ENCODE measurements at places on chromosomes 7 and 10.

DNA sequence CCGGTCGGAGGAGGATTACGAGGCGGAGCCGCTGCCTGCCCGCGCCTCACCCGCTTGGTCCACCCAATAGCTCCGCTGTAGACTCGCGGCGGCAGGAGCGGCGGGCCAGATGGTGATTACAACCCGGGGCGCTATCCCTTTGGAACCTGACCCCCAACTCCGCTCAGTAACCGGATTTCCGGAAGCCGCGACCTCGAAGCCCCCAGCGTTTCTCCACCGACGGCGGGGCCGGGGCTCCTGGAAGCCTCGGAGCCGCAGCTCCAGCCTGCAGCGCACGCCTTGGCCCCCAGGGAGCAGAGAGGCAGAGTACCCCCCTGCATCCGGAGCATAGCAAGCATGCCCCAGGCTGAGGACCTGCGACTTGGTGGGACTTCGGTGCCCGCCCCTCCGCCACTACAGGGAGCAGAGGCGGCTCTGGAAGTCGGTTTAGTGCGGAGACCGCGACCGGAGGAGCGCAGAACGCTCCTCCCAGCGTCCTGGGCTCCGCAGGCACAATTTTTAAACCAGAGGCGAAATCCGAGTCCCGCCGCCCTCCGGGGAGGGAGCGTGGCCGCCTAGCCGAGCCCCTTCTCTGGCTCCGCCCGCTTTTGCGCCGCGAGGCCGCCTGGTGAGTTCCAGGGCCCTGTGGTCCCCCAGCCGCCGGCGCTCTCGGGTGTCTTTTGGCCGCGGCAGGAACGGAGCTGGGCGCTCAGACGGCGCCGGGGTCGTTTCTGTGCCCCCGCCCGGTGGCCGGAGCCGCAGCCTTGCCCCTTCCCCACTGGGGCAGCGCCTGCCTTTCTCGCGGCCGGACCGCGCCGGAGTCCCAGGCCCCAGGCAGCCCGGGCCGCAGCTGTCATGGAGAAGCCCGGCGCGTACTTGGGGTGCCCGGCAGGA is 28.2 kb upstream of the BMS1 start:
- DNase-seq: peak; percentile 6

DNA sequence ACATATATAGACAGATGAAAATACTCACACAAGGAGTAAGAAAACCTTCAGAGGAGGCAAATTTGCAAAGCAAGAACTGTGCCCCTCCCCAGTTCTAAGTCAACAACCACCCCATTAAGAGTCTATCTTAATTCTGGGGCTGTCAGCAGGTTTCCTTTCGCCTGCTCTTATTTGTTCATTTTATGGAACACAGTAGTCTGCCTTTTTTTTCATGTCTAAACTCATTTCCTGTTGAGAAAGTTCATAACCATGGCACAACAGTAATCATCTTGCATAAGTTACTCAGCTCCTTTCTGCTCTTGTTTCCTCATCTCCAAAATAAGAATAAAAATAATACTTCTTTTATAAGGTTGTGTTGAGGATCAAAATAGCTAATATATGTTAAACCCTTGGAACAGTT is 25.8 kb upstream of the AMPH start:
- no peak for DNase-seq

- DNase-seq: no peak
Measured at GRCh38 chr10:79215531-79215930, 131.7 kb upstream of the PPIF start.

- DNase-seq: no peak
Measured at GRCh38 chr10:60281331-60281730, 108.3 kb downstream of the ANK3 start.

GRCh38 chr10:69866688-69867461 is 65.2 kb downstream of the COL13A1 start:
- DNase-seq: no peak

DNA sequence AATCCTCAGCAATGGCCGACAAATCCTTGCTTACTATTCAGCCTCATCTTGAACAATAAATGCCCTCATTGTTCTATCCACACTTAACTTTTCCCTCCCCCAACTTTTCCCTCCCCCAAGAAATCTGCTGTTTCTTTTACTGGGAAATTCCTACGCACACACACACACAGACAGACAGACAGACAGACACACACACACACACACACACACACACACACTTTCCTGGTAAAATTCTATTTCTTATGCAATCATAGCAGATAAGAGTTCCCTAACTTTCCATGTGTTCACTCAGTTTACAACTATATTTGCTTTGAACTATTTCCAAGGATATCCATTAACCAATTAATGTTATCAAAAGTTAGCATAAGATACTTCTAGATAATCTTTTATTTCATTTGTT is 52.9 kb downstream of the RELN start:
- no peak for DNase-seq

DNA sequence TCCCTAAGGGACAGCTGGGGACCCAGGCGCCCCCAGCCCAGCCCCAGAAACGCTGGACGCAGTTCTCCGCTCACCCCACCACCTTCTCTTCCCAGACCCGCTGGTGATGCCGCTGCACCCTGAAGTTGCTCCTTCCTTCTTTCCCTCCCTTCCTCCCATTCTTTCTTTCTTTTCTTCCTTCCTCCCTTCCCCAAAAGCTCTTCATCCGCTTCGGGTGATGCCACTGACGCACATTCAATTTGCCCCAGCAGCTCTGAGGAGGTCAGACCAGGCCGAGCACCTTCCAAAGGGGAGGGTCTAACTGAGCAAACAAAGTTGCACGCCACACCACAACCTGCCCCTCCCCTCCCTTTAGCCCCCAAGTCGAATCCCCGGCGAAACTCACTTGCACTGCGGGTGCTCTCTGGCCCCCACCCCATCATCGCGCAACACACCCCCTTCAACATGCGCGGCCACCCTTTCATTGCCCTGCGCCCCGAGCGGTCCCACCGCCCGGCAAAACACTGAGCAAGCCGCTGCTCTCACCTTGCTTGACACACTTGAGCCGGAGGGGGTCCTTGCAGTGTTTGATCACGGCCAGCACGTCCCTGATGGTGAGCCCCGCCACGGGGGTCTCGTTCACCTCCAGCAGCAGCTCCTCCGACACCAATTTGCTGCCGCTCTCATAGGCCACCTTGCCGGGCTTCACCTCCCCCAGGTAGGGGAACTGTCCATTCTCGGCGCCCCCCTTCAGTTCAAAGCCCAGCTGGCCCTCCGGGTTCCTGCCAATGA is 787 bp downstream of the MAGI2 start:
- no peak for DNase-seq

All from stimulated activated CD4-positive, alpha-beta T cell treated with anti-CD3 and anti-CD28 coated beads, Interleukin-2, amount 100 ng/mL, for 48 hours (primary cell).